A673 (cell line): ENCODE measurements at places on chromosomes 7 and 10.

DNA sequence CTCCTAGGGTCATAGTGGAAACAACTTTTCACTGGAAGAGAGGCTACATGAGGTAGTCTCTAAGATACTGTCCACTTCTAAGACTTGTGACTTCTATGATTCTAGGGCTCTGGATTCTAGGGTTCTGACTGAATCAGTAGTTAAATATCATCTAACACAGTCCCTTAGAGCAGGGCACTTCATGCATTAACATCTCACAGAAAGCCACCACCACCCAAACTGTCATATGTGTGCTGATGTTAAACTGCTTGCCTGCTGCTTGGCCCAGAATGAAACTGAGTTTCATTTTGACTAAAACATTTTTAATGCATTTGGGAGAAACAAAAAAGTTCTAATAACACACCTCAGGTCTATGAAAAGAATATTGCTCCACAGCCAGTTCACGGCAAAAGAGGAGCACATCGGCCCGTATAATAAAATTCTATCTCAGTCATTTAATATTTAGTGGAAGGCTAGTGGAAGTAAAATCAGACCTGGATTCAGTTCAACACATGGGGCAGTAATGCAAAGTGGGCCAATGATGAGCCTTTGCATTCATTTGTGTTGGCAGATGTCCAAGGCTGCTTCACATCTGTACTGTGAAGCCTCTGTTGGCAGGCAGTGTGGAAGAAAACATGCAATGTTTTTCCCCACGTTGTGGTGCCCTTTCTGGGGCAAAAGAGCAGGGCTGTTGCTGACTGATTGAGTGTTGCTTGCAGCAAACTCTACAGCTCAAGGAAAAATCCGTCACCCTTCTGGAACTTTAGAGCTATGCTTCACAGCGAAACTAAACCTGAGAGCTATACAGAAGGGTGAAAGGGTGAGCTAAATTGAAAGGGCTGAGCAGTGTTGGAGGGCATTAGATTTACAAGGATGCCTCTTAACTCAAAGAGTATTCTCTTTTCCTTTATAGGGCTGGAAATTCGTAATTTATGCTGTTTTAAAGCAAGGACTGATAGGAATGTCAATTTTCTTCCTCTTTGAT, 33.5 kb upstream of the AUTS2 start:
- peak; percentile 81 for DNase-seq

DNA sequence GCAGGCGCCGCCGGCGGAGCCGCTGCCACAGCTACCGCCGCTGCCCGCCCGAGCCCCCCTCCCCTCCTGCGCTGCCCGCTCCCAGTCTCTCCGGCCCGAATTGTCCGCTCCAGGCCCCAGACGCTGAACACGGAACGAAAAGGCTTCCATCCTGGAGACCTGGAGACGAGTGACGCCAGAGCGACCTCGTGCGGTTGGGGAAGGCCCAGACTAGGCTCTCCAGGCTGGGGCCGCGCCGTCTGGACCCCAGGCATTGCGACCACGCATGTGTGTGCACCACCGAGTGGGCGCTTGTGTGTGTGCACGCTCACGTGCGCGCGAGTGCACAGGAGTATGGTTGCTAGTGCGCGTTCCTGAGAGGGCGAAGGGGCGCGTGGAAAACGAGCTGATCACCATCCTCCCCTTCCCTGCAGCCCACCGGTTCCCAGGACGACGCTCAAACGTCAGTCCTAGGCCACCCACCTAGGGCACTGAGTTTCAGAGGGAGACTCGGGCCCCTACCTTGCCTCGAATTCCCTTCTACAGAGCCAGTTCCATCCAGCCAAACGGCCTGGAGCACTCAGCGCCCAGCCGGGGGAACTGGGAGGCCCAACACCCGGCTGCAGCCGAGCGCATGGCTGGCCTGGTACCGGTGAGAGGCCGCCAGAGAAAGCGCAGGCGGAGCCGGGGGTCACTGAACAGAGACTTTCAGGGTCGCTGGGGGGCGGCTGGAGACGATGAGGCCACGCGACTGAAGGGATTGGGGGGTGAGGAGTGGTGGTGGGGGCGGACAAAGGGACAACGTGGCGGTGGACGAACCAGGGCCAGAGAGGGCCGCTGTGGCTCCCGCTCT, 11.6 kb downstream of the LBX1 start:
- DNase-seq = peak; percentile 70

DNA sequence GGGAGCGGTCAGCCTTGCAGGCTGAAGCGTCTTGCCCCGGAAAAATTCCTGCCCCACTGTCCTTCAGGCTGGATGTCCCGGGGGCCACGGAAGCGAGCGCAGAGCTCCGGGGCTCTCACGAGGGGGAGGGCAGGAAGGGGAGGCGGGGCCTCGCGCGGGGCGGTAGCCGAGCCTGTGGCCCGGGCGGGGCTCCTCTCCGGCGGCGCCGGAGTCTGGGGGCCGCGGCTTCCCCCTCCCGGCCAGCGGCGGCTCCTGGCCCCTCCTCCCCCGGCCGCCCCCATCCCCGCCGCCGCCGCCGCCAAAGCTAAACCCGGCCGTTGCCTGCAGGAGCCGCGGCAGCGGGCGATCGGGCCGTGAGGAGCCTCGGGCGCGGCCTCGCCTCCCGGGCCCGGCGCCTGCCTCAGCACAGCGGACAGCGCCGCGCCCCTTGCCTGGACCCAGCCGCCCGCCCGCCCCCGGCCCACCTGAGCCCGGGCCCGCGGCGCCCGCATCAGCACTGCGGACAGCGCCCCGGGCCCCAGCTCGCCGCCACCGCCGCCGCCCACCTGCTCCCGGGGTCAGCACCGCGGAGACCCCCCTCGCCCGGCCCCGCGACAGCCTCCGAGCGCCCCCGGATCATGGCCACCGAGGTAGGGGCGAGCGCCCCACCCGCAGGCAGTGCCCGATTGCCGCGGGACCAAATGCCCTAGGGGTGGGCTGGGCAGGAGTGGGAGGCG, at the start of gene GOLGA7B:
TSS of gene GOLGA7B (plus strand) at position 157 of the 716 bp plus-strand sequence. CDS start at position 618, 461 bp downstream.
- peak; percentile 39 for DNase-seq

DNA sequence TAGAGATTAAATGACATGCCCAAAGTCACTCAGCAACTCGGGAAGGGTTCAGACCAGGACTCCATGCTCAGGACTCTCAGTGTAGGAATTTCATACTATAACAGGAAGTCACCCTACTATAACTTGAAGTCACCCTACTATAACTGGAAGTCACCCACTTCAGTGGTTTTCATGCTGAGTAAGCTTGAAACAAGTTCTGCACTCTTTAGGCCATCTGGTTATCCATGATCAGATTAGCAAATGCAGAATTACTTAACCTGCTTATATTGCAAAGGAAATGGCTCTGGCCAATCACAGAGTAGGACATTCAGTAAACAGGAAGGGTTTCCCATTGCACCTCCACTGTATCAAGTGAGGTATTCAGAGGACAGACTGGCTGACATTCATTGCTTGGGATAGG, 1240.4 kb downstream of the GATA3 start:
- no peak for DNase-seq

DNA sequence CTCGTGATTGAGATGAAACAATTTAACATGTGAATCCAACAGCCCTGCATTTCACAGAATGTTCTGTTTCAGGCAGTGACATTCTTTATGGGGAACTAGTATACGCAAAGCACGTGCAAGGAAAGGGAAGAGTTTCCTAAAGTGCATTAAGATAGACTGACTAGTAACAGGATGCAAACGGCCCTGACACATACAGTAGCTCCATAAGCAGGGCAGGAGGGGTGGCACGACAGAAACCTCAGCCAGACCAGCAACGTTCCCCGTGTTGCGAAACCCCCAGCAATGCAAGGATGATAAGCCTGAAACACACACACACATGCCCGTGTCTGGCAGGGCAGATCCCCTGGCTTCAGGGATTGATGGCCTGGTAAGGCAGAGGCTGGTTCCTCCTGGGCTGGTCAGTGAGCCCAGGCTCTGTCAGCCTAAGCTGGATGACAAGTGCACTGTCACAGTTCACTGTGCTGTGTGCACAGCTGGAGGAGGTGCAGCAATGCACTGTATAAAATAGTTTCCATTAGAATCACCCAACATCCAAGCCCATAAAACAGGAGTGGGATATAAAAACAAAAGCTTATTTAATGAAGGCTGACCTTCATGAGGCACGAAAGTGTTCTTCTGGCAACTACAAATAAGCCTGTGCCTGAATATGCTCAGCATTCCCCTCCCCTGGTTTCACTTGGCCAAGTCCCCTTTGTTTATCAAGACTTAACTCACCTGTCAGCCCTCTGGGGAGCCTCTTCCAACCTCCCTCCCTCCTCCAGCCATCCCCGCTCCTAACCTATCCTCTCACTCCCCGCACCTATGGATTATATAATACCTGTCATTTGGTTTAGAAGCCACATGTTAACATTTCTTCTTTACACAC, 88.8 kb downstream of the GSAP start:
- DNase-seq = no peak

DNA sequence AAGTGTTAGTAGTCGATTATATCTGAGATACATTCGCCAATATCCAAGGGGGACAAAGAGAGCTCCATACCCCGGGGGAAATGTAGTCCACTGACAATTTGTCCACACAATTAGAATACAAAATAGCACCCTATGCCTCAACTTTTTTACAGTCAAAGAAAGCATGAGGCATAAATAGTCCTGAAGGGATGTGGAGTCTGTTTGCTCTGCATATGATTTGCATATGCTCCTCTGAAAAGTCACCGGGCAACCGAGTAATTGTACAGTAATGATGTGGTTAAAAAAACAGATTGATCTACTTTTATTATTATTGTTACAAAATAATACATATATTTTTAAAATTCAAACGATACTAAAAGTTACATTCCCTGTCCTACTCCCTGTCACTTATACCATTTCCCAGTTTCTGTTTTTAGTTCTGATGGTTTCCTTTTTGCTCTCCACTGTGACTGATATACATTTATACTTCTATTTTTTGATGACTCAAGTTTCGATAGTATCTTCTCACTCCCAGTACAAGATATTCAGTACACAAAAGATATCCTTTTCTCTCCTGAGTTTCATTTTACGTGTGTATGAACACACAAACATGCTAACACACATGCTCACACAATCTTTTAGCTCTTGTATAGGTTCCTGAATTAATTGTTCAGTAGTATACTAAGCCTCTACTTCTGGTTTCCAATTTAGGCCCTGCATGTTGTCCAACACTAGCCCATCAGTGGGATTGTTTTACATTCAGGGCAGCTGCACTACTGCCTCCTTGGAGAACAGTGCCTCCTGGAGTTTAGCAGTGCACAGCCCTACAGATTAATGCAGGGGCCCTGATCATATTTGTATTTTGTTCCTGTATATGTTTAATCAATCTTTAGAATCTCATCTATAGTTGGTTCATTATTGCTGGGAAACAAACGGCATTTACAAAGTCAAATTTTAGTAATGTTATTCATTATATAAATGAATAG, 130.9 kb downstream of the TES start:
- peak; percentile 78 for DNase-seq
